ENCODE measurements at places on chromosomes 7 and 10.

GRCh38 chr7:99042957-99043356 is 101.0 kb downstream of the SMURF1 start:
- DNase-seq, result peak; percentile 73

GRCh38 chr10:59922907-59923306 is 16.6 kb upstream of the CCDC6 start:
- no peak for DNase-seq

- no peak for DNase-seq
These were observed 39.9 kb downstream of the SLC26A4 start for GRCh38 chr7:107700570-107700969.

GRCh38 chr7:50450590-50451032 is 461 bp upstream of the FIGNL1 start:
- no peak for DNase-seq

- DNase-seq, result no peak
These were observed 15.5 kb upstream of the GTPBP4 start for GRCh38 chr10:972763-973162.

GRCh38 chr10:34089253-34089652 is 725.8 kb downstream of the PARD3 start:
- no peak for DNase-seq

- DNase-seq, result peak; percentile 82
These were observed at the start of gene IFIT2 for GRCh38 chr10:89301721-89302445. Gene IFIT2, plus strand, starts transcription at chr10:89302046. Its CDS starts 78 bp downstream, at chr10:89302124.

DNA sequence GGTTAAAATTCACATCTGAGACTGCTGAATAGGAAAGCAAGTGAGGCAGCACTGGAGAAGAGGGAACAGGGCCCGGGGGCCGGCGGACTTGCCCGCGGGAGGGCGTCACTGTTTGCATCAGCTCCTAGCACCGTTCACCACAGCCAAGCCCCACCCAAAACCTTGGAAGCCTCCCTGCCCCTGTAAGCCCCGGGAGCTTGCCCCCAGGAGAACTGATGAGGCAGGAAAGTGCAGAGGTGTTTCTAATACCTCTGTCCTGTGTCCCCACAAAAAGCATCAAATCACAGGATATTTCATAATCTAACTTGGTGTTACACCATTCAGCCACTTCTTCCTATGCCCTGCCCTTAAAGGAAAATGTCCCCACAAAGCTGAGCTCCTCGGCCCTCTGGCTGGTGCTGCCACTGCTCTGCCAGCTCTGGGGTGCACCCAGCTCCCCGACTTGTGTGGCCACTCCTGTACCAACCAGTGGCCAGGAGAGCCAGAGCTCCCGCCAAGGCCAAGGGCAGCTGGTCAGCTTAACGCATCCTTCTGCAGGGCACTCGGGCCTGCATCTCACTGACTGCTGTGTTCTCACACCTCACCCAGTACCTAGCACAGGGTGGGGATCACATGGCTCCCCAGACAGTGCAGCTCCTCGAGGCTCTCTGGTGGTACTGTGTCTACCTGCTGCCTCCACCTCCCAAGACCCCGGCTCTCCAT is 47.3 kb upstream of the CNPY1 start:
- no peak for DNase-seq

DNA sequence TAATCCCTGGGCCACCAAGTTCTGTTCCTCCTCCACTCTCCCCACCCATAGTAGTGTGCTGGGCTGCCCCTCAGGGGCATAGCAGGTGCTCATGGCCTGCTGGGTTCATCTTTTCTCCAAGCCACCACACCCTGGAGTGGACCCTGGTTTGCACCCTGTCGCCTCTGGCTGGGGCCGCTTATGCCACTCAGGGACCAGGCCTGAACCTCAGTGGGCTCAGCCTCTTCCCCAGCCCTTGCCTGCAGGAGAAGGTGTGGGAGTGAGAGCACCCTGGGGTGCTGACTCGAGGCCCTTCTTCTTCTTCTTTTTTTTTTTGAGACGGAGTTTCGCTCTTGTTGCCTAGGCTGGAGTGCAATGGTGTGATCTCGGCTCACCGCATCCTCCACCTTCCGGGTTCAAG is 10.2 kb downstream of the CLIP2 start:
- no peak for DNase-seq

- no peak for DNase-seq
These were observed 2.3 kb upstream of the HOXA13 start for GRCh38 chr7:27202018-27202861.

DNA sequence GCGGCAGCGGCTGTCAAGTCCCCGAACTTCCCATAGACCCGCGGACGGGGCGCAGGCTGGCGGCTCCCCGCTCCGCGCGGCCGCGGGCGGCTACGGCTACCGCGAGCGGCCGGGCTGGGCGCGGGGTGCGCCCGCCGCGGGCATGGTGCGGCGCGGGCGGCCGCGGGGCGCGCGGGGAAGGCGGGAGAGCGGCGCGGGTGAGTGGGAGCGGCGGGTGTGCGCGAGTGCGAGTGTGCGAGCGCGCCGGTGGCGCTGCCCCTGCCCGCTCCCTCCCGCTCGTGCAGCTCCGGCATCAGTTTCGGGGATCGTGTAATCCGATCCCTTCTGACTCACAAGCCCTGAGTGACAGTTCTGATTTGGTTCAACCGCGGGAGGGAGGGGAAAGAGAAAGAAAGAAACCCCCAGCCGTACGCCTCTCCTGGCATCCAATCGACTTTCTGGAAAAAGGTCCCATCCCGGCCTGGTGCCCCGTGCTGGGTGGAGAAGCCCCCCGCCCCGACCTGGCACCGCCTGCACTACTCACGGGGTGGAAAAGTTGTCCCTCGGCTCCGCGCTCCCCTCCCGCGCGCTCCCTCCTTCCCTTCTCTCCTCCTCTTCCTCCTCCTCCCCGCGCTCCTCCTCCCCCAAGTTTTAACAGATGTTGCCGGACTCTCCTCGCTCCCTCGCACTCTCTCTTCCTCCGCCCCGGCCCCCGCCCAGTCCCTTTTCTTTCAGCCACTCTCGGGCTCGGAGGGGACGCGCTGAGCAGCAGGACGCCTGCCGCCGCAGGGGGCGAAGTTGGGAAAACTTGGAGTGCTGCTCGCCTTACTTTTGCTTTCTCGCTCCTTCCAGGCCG is at the start of gene GLI3:
GLI3 (minus strand) TSS at position 234 of the 835 bp plus-strand sequence. CDS start 13,956 bp downstream, outside the sequence.
- DNase-seq, result peak; percentile 94

GRCh38 chr7:16933296-16934279 is 51.8 kb upstream of the AGR3 start:
- DNase-seq, result no peak

DNA sequence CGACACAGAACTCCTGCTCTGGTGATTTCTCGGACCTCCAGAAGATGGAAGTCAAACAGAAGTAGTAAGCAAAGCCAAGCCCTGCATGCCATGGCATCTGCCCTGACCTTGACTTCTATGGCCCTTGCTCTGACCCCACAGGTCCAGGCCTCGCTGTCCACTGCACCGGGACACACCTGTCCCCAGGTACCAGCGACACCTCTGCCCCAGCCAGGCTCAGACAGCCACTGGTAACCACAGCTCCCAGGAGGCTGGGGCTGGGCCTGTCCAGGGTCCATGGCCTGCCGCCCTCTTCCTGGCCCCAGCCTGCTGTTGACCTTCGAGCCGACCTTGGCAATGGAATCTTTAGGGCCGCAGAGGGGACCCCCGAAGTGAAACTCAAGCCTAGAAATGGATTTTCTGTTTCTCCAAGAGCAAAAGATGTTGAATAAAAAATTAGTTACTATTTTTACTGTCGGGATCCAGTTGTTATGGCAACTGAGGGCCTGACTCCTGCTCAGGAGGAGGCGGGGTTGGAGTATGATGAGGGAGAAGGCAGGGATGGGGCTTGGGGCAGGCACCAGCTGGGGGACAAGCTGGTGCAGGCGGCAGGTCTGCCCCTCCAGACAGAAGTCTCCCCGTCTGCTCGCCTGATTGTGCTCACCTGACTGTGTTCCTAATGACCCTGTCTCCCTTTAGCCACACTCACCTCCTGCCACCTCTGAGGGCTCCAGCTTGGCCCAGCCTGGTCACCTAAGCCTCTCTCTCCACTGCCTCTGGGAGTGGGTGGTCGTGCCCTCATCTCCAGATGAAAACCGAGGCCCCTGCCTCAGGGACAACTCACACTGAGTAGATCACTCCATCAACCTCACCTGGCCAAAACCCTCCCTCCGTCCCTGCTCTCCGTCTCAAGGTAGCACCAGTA is 4.1 kb upstream of the MMD2 start:
- no peak for DNase-seq

GRCh38 chr7:7570584-7570983 is 3.9 kb downstream of the MIOS start:
- no peak for DNase-seq

All from fibroblast of lung (primary cell).